SK-N-SH (cell line): ENCODE measurements at places on chromosomes 7 and 10. TPM values are rescaled to one million over a fixed set of nuclear protein-coding genes. Genes with fewer than 3 reads are reported as not detected.
A peak's percentile ranks its signal among the peaks of the same experiment; 100 is the strongest.

The KCNIP2 gene
- polyA plus RNA-seq = 1.0 and 1.8 TPM in 2 replicates

The LOXL4 gene
- polyA plus RNA-seq = 1.4 and 1.7 TPM in 2 replicates

The ADCY1 gene
- 0.16 and 0.54 TPM in 2 replicates for polyA plus RNA-seq

GRCh38 chr10:88875081-88875480 is 5.0 kb upstream of the STAMBPL1 start:
- no peak for DNase-seq
- peaks cover 8% of the 10 kb centered on the region for H3K4me1 ChIP-seq
- H3K4me3 ChIP-seq = no peak overlapping the region
- no peaks in the 10 kb centered on the region for H3K27me3 ChIP-seq
- H3K36me3 ChIP-seq = no peaks in the 10 kb centered on the region

DNA sequence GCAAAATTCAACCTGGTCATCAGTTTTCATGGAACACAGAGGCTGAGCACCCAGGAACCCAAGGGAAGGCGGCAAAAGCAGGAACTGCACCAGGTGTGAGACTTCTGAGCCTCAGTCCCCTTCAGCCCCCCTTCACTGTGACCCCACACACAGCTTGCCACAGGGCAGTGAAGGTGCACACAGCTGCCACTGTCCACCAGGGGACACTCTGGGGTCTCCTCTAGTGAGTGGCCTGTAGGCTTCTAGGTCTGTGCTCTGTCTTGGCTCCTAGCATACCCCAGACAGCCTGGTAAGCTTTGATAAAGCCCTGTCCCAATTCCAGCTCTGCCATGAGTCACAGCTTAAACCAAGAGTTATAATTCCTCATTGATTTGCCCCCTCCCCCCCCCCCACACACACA is 12.1 kb downstream of the KCNH2 start:
- H3K4me1 ChIP-seq = peaks cover 94% of the 10 kb centered on the region
- H3K4me3 ChIP-seq = no peak overlapping the region
- peaks cover 46% of the 10 kb centered on the region for H3K27me3 ChIP-seq
- H3K27ac ChIP-seq = peak overlapping the region; percentile 97

GRCh38 chr10:124486635-124487034 is 25.0 kb downstream of the LHPP start:
- H3K4me1 ChIP-seq = no peaks in the 10 kb centered on the region
- H3K27ac ChIP-seq = no peak overlapping the region
- H3K27me3 ChIP-seq = no peaks in the 10 kb centered on the region

GRCh38 chr7:151629713-151630272 is 110.1 kb upstream of the RHEB start:
- peaks cover 3% of the 10 kb centered on the region for H3K36me3 ChIP-seq
- DNase-seq = no peak
- H3K27ac ChIP-seq = no peak overlapping the region
- H3K4me1 ChIP-seq = peaks cover 15% of the 10 kb centered on the region
- no peaks in the 10 kb centered on the region for H3K27me3 ChIP-seq

DNA sequence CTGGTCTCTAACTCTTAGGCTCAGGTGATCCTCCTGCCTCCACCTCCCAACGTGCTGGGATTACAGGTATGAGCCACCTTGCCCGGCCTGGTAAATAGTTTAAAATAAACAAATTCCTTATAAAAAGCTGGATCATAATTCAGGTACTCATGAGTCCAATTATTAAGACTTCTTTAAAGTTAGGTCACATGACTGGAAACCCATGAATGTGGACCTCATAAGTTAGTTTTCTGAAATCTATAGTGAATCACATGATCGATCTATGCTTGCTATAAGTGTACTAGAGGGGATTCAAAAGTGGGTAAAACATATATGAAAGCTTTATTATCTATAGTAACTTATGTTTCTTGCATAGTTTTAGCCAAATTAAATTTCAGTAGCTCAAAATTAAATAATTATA is 14.3 kb downstream of the NT5C3A start:
- H3K27me3 ChIP-seq = no peaks in the 10 kb centered on the region
- H3K36me3 ChIP-seq = no peaks in the 10 kb centered on the region
